Bronchial epithelial cell (primary cell): ENCODE measurements at places on chromosomes 1 and 21. TPM values are rescaled to one million over a fixed set of nuclear protein-coding genes. Genes with fewer than 3 reads are reported as not detected.

Gene SDC3
- 2.4 and 4.7 TPM in 2 replicates for total RNA-seq

DNA sequence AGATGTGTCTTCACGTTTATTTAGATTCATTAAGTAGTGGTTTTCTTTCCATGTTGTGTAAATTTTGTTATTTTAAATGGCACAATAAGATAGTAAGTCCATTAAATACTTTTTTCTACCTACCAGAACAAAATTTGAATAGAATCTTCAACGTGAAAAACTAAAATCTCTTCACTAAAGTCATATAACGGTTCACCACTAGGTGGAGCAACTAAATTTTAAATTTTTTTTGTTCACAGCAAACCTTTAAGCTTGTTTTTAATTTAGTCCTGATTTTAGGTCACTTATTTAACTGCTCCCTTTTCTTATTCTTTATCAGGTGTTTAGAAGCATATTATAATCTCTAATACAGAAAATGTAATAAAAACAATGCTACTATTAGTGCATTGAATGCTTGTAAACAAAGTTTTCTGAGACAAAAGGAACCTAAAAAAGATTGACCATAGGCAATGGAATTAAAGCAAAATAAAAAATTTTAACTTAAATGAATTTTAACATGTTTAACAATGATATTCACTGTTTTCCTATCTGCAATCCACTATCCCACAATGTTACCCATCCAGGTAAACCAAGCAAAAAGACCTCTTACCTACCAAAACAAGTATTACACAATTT is 28.3 kb upstream of the PKN2 start:
- peak; percentile 25 for DNase-seq

Gene BCAN
- total RNA-seq = not detected in 2 replicates

GRCh38 chr1:151807766-151808165 is 2.5 kb upstream of the LINGO4 start:
- no peak for DNase-seq

- DNase-seq = no peak
Measured at GRCh38 chr21:36347278-36347961, 27.4 kb downstream of the MORC3 start.
